Activated CD8-positive, alpha-beta memory T cell treated with anti-CD3 and anti-CD28 coated beads for 24 hours (primary cell): ENCODE measurements at places on chromosomes 2 and 18.

DNA sequence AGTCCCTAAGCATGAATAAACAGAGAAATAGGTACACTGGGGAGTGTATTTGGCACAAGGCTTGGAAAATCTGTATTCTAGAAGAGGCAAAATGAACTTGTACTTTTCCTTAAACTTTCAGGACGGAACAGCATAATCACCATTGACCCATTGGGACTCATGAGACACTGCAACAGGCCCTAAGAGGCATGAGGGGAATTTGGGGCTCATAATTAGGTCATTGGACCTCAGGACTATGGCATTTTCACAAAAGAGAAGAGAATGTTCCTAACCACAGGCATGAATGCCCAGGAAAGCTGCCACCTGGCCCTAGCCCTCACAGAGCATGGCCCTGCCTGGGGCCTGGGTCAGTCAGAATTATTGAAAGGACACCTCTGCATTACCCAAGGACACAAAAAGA lies 67.9 kb upstream of the PIK3C3 start:
- DNase-seq, result no peak

DNA sequence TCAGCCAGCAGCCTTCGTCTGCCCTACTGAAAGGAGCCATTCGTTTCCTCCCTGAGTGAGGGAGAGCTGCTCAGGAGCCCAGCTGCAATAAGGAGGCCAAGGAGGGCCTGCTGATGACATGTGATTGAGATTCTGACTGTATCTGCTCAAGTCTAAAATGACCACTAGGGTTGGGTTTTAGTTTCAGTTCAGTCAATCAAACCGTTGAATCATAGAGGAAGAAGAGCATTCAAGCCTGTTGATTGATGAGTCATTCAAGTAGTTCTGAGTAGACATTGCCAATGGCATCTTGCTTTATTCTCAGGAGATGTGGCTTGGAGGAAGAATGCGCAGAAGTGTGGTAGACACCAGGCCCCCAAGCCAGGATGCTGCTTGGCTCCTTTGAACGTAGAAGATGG lies 19.9 kb upstream of the BCL2L11 start:
- DNase-seq, result no peak

DNA sequence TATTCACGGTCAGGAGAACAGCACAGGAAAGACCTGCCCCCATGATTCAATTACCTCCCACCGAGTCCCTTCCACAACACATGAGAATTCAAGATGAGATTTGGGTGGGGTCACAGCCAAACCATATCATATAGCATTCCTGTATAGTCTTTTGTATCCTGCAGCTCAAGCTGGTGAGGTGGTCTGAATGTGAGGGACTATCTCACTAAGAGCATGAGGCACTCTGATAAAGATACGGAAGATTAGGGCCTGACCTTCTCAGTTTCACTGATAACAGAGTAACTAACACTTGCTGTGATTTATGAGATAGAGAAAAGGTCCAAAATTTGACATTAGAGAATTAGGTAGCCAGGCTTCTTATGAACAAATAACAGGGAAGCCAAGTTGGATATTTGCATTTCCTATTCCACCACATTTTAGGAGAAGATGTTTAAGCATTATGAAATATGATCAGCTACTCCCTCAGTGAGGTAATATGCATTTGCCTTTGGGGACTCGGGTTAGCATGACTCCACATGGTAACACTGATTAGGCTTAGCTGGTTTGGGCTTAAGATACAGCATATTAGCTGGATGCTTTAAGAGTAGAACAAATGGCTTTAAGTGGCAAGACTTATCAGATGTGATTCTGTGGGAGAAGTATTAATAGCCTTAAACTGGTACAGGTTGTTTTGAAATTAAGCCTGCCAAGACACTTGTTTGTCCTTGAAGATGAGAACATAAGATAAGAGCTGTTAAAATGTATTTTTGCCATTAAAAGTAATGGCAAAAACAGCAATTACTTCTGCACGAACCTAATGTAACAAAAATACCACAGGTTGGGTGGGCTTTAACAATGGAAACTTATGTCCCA lies 106.9 kb upstream of the MSTN start:
- no peak for DNase-seq

DNA sequence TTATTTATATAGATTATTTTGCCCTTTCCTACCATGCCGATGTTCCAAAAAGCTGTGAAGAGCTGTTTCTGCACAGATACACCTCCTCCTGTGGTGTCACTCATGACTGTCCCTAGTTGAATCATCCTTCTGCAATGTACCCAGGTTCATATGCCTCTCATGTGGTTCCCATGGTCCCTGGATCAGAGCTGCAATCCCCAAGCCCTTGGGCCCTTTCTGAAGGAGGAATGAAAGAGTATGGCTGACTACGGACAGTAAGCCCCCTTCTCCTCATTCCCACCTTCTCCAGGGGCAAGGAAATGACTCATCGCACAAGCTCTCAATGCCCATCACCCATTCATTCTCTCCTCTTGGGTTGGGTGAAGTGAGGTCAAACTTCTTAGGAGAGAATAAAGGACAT lies 63.9 kb upstream of the ACVR1 start:
- no peak for DNase-seq

GRCh38 chr2:85806358-85807118 lies 52.7 kb downstream of the ATOH8 start:
- no peak for DNase-seq

DNA sequence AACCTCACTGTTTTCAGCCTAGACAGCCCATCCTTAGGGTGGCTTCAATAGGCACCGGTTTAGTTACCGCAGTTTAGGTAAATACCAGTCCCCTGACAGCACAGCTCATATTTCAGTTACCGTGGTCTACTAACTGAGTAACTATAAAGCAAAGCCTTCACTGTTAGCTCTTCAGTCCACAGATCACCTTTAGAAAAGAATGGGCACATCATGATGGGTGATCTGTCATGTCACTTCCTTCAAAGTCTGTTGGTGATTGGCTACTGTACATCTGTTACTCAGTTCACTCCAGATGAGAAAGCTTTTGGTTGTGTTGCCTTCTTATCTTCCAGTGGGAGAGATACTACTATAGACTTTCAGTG lies 21.0 kb downstream of the SLC20A1 start:
- no peak for DNase-seq

- DNase-seq, result no peak
These were observed 1389.7 kb downstream of the DSC3 start for GRCh38 chr18:29652797-29653196.

- DNase-seq, result no peak
These were observed 308.8 kb upstream of the LYPD1 start for GRCh38 chr2:132978840-132979239.

GRCh38 chr2:61059382-61059781 lies 6.3 kb upstream of the SANBR start:
- no peak for DNase-seq

GRCh38 chr2:29596584-29596983 lies 324.8 kb downstream of the ALK start:
- no peak for DNase-seq

DNA sequence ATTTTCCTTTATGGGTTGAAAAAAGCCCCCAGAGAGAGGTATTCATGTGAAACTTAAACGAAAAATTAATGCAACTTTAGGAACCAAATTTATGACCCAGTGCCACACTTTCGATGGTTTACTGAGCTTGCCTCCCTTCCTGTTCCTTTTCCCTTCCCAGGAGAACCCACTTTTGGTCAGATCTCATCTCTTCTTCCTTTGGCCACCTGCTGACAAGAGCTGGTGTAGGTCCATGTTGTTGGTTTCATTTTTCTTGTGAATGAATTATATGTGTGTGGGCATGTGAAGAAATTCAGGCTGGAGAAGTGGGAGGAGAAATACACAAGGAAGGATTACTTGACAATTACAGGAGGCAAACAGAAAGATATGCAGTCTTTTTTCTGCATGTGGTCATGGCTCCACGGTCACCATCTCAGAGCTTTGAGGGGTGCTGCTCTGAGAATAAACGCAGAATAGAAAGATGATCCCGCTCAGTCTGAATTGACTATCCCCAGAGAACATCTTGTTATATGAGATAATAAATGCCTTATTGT lies 111.3 kb upstream of the TCF4 start:
- DNase-seq, result no peak

- no peak for DNase-seq
These were observed 84.1 kb downstream of the LDLRAD4 start for GRCh38 chr18:13302457-13303225.

DNA sequence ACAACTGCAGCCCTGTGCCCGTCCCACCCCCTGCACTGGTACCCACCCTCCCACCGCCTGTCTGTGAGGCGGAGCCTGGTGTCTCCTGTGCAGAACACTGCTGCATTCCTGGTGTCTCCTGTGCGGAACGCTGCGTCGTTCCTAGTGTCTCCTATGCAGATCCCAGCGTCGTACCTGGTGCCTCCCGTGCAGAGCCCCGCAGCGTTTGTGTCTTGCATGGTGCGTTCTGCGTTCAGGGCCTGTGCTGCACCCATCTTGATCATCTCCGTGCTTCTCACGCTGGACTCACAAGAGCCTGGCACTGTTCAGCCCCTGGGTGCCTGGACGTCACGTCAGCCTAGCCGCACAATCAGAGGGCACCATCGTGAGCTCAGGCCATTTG lies 248.6 kb upstream of the SALL3 start:
- no peak for DNase-seq

- no peak for DNase-seq
These were observed 26.6 kb upstream of the SEH1L start for GRCh38 chr18:12921178-12921577.

- DNase-seq, result no peak
These were observed 27.8 kb downstream of the MBD5 start for GRCh38 chr2:148048475-148049221.

GRCh38 chr2:69603146-69603743 lies 40.3 kb downstream of the AAK1 start:
- no peak for DNase-seq

DNA sequence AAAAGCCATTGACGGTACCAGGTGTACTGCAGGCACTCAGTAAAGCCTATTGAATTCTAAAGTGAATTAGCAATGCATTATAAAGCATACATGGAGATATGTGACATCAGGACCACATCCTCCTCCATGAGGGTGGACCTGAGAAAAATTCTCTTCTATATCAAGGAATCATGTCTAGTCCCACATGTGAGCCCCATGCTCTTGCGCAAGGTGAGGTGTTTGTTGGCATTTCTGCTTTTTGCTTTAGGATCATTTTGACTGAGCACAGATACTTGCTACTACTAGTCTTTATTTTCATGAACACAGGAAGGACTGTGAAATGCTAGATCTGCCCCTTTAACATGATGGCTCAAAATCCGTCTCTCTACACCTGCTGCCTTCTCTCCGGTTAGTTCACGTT lies 183.9 kb downstream of the CD226 start:
- no peak for DNase-seq

DNA sequence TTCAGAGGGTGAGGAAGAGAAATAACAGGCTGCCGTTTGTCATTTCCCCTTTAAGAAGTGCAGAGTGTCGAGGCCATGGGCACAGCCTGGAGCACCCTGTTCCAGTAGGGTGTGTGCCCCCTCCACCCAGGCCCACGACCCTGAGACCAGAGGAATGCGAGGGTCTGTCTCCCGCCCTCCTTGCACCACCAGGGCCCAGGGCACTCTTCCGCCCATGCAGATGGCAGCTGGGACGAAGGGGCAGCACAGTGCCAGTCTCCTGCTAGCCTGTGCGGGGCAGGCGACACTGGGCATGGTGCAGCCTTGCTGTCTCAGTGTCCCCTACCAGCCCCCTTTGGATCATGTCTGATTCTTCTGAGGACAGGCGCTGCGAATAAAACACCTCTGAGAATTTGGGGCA lies 15.8 kb upstream of the PDIA6 start:
- DNase-seq, result no peak

- DNase-seq, result no peak
These were observed 1106.3 kb upstream of the SLC39A10 start for GRCh38 chr2:194550702-194551101.

DNA sequence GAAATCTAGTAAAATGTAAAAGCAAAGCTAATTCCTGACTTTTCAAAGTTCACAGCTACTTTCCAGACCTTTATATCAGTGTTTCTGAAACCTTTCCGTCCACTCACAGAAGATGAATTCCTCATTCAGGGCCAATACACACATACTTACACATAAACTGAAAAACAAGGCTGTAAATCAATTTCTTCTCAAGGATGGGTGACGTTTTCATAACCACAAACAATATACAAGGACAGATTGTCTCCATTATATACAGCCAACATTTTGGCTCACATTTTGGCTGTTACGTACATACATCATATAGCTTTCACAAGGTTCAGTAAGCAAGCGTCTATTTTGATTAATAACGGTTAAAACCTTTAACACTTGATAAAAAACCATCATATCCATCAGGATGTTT lies 1.4 kb downstream of the RPRD1A start:
- DNase-seq, result no peak

DNA sequence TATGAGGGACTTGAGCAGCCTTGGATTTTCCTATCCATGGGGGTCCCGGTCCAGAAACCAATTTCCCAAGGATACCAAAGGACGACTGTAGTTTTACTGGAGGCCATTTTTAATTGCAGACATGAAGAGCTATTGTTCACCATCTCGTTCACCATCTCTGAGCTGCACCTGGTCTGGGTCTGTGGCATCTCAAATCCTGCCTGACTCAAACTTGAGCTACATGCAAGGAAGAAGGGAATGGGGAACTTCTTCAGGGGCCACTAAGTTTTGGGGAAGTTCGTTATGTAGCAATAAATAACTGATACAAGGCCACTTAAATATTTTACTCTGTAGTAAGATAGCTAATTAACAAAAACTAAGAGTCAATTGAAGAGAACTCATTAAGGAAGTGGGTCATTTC lies 2.1 kb upstream of the SMCHD1 start:
- DNase-seq, result no peak

- DNase-seq, result no peak
These were observed 4.6 kb downstream of the TBC1D8 start for GRCh38 chr2:101146535-101146934.

DNA sequence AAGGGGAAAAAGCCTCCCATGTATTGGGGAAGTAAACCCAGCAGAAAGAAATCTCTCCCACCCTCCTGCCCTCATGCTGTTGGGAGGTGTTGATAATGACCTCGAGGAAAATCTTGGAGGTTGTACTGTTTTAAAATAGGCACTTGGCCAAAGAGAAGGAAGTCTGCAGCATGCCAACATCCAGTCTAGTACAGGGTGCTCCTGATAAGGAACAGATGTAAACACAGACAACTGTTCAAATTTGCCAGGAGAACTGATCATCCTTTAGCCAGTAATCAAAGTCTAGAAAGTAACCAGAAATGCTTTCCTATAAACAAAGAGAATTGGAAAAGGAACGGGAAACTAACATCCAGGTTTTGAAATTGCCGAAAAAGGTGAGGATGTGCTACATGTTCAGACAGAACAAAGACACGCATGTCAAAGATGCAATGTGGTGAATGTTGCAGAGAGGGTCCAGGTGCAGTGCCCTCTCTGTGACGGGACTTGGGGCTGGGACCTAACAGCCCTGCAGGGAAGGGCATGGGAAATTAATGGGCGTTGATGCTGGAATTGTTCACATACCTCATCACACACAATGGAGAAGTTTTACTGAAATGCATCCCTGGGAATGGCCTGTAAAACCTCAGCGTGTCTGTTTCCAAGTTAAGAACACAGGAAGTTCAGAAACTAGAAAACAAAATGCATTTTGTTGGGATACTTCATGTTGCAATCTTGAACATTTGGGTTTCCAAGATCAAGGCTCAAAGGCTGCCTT lies 125.7 kb upstream of the RND3 start:
- no peak for DNase-seq
